CD4-positive, alpha-beta T cell treated with Interleukin-4 for 1 hour (primary cell): ENCODE measurements at places on chromosomes 13 and 19.

GRCh38 chr13:67416047-67416925 lies 186.2 kb upstream of the PCDH9 start:
- no peak for DNase-seq

- no peak for DNase-seq
These were observed 135.6 kb downstream of the PAN3 start for GRCh38 chr13:28273919-28274318.

- no peak for DNase-seq
These were observed 529.6 kb downstream of the FGF9 start for GRCh38 chr13:22200440-22200839.

- DNase-seq = no peak
These were observed 6.6 kb upstream of the WDFY2 start for GRCh38 chr13:51577690-51578089.

GRCh38 chr13:51785712-51786424 lies 18.1 kb downstream of the DHRS12 start:
- DNase-seq = no peak

- DNase-seq = no peak
These were observed 29.2 kb downstream of the IL12RB1 start for GRCh38 chr19:18057557-18057956.

DNA sequence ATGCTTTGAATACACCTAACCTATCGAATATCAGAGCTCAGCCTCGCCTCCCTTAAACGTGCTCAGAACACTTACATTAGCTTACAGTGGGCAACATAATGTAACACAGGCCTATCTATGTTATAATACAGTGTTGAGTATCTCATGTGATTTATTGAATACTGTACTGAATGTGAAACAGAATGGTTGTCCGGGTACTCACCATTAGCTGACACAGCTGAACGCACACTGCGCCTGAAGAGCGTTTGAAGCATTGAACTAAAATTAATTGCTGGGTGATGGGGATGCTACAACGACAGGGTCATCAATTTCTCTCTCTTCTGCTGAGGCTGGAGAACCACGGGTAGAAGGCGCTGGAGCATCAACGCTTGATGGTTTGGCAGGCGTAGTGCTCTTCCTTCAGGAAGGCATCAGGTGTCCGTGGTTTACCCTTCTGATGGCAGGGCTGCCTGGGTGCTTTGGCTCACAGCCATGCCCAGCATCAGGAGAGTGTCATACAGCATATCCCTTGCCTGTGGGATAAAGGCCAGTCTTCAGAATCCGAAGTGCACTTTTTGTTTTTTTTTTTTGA lies 46.9 kb upstream of the UBE2L5 start:
- no peak for DNase-seq

- no peak for DNase-seq
These were observed 421.0 kb upstream of the MIR17HG start for GRCh38 chr13:90926459-90926858.

DNA sequence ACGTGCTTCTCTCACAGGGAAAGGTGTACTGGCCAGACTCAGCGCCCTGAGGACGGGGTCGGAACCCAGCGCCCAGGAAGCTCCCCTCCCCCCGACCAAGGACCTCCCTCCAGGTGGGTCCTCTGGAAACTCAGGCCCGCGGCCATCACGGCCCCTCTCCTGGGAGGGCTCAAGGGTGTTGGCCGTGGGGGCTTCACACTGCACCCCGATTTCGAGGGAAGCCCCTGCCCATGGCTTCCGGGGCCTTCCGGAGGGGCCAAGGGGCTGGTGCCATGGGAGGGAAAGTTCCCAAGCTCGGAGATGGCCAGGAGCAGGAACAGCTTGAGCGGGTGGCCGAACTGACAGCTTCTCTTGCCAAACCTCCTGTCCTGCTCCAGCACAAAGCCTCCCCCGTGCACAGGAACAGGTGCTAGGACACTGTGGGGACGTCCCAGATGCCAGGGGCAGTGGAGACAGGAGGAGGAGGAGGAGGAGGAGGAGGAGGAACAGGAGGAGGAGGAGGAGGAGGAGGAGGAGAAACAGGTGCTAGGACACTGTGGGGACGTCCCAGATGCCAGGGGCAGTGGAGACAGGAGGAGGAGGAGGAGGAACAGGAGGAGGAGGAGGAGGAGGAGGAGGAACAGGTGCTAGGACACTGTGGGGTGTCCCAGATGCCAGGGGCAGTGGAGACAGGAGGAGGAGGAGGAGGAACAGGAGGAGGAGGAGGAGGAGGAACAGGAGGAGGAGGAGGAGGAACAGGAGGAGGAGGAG lies 10.0 kb downstream of the SBNO2 start:
- DNase-seq = no peak

GRCh38 chr19:14406645-14407401 lies 12.3 kb downstream of the DDX39A start:
- DNase-seq = peak; percentile 52

DNA sequence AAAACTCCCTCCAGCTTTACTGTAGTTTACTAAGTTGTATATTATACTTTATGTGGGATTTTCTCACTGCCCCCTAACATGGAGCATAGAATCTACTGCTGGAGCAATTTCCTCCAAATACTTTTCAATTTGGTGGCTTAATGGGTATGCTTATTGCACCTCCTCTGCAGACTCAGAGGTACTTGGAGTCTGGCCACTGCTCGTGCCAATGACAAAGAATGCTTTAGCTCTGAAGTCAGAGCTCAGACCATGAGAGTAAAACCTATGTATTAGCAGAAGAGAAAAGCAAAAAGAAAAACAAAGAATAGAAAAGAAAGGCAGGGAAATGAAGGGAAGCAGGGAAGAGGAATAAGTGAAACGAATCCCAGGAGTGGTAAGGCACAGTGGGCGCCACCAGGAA lies 71.9 kb downstream of the SUCLA2 start:
- no peak for DNase-seq

DNA sequence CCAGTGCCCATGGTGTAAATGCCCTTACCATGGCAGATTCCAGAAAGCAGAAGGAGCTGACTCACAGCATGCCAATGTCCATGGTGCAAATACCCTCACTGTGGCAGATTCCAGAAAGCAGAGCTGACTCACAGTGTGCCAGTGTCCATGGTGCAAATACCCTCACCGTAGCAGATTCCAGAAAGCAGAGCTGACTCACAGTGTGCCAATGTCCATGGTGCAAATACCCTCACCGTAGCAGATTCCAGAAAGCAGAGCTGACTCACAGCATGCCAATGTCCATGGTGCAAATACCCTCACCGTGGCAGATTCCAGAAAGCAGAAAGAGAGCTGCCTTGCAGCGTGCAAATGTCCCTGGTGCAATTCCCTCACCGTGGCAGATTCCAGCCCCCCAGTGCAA lies 163.8 kb upstream of the SOX1 start:
- peak; percentile 7 for DNase-seq

DNA sequence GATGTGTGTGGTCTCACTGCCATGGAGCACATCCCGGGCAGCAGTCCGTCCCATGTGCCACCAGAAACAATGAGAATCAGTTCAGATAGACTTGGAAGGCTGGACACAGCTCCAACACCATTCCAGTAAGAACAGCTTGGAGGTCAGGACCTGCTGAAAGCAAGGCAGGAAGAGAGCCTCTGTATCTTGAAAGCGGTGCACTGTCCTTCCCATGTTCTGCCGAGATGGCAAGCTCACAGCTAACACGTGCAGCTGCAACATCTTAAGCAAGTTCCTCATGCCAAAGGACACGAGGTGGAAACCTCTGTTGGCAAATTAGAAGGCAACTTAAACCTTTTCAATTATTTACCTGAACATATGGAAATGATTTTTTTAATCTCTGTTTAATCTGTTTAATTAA lies 175.4 kb downstream of the DLEU7 start:
- no peak for DNase-seq

DNA sequence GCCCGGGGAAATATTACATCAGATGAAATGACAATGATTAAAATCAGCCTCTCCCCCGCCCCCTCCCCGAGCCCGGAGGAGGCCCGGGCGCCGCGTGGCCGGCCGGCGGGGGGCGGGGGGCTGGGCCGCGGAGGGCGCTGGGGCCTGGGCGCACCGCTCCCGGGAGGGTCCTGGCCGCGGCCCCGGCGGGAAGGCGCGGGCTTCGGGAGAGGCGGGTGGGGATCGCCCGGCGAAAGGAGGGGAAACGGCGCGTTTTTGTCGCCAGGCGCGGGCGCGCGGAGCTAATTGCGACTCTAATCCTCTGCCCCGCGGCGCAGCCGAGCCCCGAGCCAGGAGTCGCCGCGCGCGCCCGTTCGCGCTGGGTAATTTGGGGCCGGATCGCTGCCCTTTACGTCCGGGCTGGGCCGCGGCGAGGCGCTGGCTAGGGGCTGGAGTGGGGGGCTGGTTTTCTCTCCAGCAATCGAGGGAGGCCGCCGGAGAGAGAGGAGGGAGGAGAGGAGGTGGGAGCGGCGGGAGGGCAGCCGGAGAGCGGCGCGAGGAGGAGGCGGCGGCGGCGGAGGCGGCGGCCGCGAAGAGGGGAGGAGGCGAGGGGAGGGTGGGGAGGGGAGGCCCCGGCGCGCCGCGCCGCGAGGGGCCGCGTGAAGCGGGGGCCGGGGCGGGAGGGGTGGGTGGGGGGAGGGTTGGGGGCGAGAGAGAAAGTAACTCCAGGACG lies at the start of gene KCTD15:
KCTD15 (plus strand) TSS at position 707 of the 712 bp plus-strand sequence. CDS start 3,585 bp downstream, outside the sequence.
- DNase-seq = no peak

GRCh38 chr19:21432590-21432989 lies 35.7 kb downstream of the ZNF493 start:
- no peak for DNase-seq

DNA sequence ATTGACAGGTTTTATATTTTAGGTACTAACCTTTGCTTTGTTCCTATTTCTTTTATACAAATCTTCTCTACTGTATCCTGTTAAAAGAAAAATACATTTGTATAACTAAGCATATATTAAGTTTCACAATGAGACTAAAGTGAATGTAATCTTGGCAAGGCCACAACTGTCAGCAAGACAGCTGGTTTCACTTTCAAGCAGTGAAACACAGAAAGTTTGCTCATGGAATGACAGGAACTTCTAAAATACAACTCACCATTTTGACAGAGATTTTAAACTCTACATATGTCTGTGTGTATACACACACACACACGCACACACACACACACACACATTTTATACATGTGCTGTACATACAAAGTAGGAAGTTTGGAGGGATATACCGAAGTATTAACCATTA lies 53.3 kb downstream of the PARP4 start:
- peak; percentile 1 for DNase-seq

GRCh38 chr19:3171894-3172672 lies 6.5 kb upstream of the S1PR4 start:
- DNase-seq = no peak

DNA sequence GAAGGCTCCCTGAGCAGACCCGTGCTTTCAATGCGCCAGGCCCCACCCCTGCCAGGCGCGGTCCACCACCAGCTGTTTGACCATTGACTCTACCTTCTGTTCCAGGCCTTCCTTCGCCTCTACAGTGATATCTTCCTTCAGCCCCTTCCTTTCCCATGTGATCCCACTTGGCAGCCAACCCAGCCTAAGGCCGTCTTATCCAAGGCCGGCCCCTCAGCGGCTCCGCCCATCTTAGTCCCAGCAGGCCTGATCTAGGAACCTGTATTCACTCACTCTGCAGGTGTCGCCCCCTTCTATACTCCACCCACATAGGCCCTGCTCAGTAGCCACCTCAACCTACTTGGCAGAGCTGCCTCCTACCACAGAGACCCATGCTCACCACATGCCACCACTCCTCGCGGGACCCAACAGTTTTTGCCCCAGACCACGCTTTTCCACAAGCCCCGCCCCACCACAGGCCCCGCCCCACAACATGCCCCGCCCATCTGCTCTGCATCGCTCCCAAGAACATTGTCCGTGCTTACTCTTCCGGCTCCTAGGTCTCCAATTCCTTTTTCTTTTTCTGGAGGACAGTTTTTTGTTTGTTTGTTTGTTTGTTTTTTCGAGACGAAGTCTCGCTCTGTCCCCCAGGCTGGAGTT lies 2.9 kb downstream of the RASIP1 start:
- no peak for DNase-seq

GRCh38 chr13:19993024-19993423 lies 34.5 kb downstream of the ZMYM2 start:
- no peak for DNase-seq

- DNase-seq = no peak
These were observed 70.6 kb upstream of the KLF12 start for GRCh38 chr13:74204602-74205312.

DNA sequence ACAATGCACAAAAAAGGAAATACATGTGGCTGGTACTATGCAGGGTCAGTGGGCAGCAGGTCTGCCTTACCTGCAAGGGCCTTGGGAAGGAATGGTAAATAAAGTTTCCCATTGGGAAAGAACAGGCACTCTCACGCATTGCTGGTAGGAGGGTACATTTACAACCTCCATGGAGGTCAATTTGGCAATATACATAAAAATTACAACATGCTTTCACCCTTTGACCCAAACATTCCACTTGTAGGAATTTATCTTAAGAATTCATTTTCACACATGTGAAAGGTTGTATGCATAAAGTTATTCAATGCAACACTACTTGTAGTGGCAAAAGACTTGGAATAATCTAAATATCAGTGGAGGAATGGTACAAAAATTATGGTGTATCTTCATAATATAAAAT lies 216.4 kb downstream of the DLEU7 start:
- no peak for DNase-seq

- peak; percentile 35 for DNase-seq
These were observed 4.4 kb upstream of the TMEM272 start for GRCh38 chr13:51849145-51850101.

DNA sequence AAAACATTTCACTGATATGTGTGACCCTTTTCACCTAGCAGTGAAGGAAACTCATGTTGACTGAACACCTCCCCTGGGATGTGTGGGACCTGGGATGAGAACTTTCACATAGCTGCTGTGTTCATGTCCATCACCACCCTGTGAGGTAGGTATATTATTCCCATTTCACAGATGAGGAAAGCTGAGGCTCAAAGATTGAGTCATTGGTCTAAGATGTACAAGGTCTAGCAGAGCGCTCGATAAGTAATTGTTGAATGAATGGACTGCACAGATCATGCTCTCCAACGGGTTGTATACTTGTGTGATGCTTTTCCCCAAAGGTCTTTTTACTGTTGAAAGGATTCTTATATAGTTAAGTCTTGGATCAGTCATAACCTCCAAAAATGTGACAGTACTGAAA lies 75.6 kb upstream of the TSC22D1 start:
- DNase-seq = no peak

GRCh38 chr13:42101821-42102585 lies 53.6 kb downstream of the DGKH start:
- no peak for DNase-seq

DNA sequence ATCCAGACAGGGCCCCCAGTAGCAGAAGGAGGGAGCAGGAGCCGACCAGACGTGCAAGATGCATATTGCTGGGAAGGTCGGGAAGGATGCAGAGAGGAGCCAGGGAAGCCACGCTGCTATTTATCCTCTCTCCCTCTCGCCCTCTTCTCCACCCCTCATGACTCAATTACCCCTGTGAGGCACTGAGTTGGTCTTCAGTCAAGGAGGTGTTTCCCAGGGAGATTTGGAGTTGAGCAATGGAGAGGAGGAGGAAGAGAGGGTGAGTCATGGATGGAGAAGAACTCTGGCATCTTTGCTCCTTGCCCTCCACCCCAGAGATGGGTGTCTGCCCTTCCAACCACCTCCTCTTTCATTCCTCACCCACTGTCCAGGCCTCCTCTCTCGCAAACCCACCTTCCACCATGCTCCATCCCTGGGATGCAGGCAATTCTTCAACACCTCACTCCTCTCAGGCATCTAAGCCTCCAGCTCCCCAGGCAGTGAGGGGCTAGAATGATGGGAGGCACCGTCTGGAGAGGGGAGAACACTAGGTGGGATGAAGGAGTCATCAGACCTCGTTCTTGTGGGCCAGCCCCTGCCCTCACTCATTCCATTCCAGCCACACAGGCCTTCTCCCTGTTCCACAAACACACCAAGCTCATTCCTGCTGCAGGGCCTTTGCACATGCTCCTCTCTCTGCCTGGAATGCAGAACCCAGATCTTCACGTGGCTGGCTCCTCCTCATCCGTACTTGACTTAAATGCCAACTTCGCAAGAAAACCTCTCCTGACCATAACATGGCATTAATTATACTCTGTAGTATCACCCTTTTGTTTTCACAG lies at the start of gene SBSN:
SBSN (minus strand) TSS at position 94 of the 821 bp plus-strand sequence; CDS start at position 64, 30 bp downstream.
- DNase-seq = no peak
